ENCODE measurements at places on chromosomes 2 and 18. TPM values are rescaled to one million over a fixed set of nuclear protein-coding genes. Genes with fewer than 3 reads are reported as not detected.
A peak's percentile ranks its signal among the peaks of the same experiment; 100 is the strongest.

The CDC42EP3 gene
- total RNA-seq = 39.4 TPM

The UBXN4 gene
- total RNA-seq = 91.1 TPM

The LDLRAD4 gene
- 17.5 TPM for total RNA-seq

The NT5DC4 gene
- not detected for total RNA-seq

The BOLL gene
- not detected for total RNA-seq

The ZNF514 gene
- total RNA-seq = 6.7 TPM

The ONECUT2 gene
- 0.05 TPM for total RNA-seq

The BCL11A gene
- total RNA-seq = 0.87 TPM

The C1GALT1C1L gene
- total RNA-seq = 0.34 TPM

DNA sequence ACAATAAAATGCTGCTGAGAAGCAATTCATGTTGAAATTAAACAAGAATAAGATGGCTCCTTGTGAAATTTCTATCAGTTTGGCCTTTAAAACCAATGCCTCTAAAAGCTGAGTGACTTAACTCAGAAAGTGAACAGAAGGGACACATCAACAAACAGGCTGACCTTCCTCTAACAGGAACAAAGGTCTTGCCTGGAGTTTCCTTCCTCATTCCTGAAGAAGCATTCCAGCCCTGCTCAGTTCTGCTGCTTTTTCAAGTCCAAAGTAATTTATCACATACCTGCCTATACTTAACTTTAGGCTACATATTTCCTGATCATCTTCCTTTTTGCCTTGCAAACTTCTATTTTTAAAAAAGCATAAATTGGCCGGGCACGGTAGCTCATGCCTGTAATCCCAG lies 14.1 kb downstream of the PTRHD1 start:
- no peak for DNase-seq

- no peak for DNase-seq
Observed at GRCh38 chr2:133884739-133885381, 316.6 kb upstream of the NCKAP5 start.

DNA sequence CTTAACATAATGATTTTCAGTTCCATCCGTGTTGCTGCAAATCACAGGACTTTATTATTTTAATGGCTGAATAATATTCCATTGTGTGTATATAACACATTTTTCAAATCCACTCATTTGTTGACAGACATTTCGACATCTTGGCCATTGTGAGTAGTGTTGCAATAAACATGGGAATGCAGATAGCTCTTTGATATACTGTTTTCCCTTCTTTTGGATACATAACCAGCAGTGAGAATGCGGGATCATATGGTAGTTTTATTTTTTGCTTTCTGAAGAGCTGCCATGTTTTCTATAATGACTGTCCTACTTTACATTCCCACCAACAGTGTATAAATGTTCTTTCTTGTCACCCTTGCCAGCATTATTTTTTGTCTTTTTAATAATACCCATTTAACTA lies 420.3 kb upstream of the CHAC2 start:
- DNase-seq = no peak

DNA sequence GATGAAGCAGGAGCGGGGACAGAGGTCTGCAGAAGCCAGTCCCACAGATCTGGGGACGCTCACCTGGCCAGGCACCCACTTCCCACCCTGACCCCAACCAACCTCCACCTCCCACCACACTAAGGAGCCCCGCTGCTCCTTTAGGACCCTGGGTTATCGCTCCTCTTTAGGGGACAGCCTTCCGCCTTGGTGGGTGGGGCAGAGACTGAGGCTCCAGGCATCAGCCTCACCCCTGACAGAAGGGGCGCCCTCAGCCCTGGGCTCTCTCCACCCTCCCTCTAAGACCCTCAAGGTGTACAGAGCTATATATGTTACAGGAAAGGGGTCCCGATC lies 33.5 kb upstream of the SLC66A3 start:
- DNase-seq = no peak

DNA sequence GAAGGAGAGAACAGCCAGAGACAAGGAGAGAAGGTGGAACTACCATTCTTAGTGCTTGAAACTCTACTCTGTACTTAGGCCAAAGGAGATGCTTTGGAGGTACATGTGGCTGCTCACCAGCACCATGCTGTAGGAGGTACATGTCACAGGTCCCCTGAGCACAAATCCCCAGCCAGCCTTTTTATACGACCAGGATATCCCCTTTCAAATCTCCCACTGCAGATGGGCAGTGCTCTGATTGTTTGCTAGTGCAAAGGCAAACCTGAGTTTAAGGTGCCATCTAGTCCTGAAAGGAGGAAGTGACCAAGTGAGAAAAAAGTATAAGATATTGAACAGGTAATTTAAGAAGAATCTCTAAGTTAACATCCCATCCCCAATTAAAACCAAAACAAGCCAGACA lies 17.1 kb upstream of the TTC21B start:
- no peak for DNase-seq

DNA sequence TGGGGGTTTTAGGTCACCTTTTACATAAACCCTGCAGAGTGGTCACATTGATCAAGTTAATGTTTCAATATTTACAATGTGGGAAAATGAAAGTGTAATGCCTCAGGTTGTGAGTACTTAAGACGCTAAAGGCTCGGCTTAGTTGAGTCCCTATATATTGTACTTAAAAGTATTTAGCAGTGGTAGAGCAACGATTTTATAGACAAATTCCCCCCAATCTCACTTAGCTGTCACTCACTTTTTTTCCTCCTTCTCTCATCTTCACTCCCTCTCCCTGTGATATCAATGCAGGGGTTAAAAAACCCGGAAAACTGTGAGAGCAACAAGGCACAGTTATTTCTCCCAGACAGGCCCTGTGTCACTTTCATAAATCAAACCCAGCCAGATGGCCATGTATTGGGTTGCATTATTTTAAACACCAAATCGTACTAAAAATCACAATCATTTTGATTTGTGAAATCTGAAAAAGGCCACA lies 5.4 kb downstream of the POU3F3 start:
- DNase-seq = no peak

GRCh38 chr18:61972389-61973264 lies 79.8 kb upstream of the RNF152 start:
- no peak for DNase-seq

GRCh38 chr2:27527182-27527581 lies 30.5 kb downstream of the GCKR start:
- no peak for DNase-seq

DNA sequence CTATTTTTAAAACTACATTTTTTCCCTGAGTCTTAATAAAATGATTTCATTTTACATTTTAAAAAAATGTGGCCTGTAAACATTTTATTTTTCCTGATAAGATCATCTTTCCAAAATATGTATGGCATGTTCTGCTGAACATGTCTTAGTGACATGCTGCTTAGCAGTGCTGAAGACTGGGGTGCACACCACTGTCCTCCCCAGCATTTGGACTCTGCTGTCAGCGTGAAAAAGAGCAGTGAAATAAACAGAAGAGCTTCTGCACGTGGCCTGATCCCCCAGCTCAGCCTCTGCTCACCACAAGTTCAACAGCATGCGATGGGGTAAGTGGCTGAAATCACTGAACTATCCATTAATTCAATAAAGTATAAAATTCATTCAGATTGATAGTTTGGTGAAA lies 81.6 kb upstream of the ZNF521 start:
- no peak for DNase-seq

- DNase-seq = no peak
Observed at GRCh38 chr2:105140240-105140568, 101.3 kb upstream of the GPR45 start.

GRCh38 chr18:48292782-48293424 lies 116.3 kb downstream of the ZBTB7C start:
- no peak for DNase-seq

DNA sequence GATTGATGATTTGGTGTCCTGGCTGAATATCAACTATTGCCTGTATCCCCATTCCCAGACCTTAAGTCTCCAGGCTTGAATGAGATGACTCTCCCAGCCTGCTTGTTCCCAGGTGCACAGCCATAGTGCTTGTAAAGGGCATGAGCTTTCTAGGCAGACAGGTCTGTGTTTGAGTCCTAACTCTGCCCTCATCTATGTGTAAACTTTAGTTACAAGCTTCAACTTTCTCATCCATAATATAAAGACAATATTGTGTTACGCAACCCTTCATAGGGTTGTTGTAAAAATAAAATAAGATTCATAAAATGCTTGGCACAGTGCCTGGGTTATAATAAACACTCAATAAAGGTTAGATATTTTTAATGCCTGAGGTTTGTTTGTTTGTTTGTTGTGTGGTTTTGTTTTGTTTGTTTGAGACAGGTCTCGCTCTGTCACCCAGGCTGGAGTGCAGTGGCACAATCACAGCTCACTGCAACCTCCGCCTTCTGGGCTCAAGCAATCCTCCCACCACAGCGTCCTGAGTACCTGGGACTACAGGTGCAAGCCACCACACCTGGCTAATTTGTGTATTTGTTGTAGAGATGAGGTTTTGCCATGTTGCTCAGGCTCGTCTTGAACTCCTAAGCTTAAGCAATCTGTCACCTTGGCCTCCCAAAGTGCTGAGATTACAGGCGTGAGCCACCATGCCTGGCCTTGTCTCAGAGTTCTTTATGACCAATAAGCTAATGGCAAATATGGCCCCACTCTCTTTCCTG lies 89.4 kb upstream of the MAPRE2 start:
- no peak for DNase-seq

- DNase-seq = no peak
Observed at GRCh38 chr2:9213477-9214051, 7.0 kb downstream of the ASAP2 start.

- DNase-seq = no peak
Observed at GRCh38 chr2:238143239-238143951, 4.9 kb downstream of the KLHL30 start.

- no peak for DNase-seq
Observed at GRCh38 chr2:6653281-6653750, 212.4 kb downstream of the CMPK2 start.

GRCh38 chr2:190822043-190822442 lies 58.6 kb upstream of the GLS start:
- DNase-seq = no peak

GRCh38 chr2:65826567-65826966 lies 394.2 kb upstream of the SPRED2 start:
- DNase-seq = no peak

- DNase-seq = peak; percentile 64
Observed at GRCh38 chr2:157404363-157404762, 39.5 kb downstream of the CYTIP start.

DNA sequence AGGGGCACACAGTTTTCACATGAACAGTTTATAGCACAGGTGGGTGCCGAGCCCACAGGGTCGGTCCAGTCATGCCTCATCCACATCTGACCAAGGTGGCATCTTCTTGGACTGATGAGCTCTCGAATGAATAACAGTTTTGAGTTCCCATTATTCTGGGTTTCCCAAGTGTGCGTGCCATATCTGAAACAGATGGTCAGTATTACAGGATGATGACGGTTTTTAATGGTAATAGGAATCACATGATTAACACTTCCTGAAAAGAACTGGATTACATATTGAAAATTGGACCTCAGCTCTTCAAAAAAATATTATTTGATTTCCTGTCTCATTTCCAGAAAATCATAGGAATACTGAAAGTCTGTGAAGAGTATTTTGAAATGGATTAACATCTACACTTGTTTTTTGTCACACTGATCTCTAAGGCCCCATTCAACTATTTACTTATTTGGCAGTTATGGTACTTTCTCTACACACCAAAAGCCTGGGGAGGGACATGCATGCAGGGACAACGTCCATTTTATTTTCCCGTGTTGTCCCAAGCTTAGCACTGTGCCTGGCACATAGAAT lies 22.2 kb upstream of the NAB1 start:
- DNase-seq = no peak

DNA sequence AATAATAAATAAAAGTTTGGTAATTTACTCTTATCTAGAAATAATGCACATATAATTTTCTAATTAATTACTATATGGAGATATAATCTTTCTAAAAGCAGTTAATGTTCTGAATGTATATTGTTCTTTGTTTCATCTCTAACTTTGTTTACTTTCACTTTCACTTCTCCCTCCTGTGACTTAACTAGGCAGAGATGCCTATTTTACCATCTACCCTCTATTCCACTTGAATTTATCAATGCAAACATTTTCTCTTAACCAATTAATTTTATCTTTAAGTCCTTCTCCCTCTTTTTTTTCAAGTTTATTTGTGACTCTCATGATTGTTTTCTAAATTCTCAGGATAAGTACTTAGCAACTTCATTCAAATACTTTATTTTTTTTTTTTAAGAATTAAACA lies 55.1 kb upstream of the IL1RL1 start:
- DNase-seq = no peak

GRCh38 chr2:154849482-154849881 lies 151.0 kb downstream of the KCNJ3 start:
- DNase-seq = no peak

DNA sequence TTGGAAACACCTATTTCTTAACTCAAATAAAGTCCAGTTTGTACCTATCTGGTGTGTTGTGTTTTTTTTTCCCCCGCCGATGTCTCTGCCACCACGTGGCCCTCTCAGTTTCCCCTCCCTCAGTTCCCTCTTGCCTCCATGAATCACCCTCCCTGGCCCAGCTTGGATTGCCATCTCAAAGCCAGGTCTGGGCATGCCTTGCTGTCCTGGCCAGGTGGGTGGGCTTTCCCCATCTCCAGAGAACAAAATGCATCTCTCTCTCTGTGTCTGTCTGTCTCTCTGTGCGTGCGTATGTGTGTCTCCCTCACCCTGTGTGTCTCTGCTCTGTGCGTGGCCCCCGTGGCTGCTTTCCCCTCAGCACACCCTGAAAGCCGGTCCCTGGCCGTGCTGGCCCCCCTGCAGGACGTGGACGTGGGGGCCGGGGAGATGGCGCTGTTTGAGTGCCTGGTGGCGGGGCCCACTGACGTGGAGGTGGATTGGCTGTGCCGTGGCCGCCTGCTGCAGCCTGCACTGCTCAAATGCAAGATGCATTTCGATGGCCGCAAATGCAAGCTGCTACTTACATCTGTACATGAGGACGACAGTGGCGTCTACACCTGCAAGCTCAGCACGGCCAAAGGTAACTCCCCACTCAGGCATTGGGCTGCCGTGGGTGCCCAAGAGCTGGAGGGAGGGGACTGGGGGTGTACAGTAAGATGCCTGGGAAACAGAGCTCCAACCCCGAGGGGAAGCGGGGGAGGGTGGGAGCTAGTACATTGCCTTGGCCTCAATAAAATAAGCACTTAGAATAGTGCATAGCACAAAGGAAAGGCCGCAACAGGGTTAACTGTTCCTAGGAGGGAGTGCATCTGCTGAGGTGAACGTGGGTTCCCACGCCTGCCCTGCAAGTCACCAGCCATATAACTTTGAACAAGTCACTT lies 31.6 kb upstream of the GMPPA start:
- no peak for DNase-seq

GRCh38 chr2:68717305-68717661 lies 17.3 kb upstream of the ARHGAP25 start:
- DNase-seq = no peak

DNA sequence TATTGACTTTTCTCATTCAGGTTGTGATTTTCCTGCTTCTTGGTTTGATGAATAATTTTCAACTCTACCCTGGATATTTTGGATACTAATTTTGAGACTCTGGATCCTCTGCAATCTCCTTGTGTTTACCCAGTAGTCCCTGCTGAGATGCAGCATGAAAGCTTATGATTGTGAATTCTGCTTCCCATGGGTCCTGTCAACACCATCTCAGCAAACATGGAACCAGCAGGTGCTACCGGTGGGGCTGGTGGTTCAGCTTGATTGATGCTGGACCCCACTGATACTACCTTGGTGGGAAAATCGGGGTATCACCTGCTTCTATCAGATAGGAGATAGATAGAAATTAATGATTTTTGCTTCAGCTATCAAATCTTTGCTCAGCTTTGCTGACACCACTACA lies 81.1 kb downstream of the SOWAHC start:
- no peak for DNase-seq

All from activated T-cell treated with anti-CD3 and anti-CD28 coated beads, Interleukin-2, amount 50 U/mL, for 4 hours (primary cell).